Stromal cell of bone marrow (primary cell): ENCODE measurements at places on chromosomes 11 and 22.

GRCh38 chr22:44245438-44245837 is 64.7 kb downstream of the PARVG start:
- DNase-seq: no peak

DNA sequence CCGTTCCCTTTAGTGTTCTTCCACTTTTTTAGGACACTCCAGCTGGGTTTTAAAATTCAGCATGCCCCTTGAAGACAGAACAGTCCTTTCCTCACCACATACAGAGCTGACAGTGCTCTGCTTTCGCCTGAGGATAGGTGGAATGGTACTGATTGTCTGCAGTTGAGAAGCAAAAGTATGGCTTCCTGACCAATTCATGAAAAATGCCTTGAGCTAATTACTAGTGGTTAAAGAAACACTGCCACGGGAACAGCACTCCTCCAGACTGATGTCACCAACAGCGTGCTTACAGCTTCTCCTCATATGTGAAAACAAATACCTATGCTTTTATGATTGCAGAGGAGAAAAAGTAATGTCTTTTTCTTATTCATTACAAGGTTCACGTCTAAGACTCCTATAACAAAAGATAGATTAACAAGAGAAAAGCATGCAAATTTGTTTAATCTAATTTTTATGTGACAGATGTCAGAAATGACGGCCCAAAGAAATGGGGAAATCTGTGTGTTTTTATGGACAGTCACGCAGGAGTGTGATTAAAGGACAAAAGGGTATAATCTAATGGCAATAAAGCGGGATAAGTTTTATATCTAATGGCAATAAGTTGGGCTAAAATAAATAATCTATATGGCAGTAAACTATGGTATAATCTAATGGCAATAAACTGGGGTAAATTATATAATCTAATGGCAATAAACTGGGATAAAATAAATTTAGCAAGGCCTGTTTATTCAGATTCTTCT is 123.4 kb upstream of the ARHGAP42 start:
- no peak for DNase-seq

- no peak for DNase-seq
Observed at GRCh38 chr11:61800331-61801281, 7.9 kb downstream of the FEN1 start.

- DNase-seq: no peak
Observed at GRCh38 chr11:116541460-116541859, 231.3 kb downstream of the BUD13 start.

GRCh38 chr11:10379871-10380568 is 75.0 kb upstream of the AMPD3 start:
- DNase-seq: no peak

- no peak for DNase-seq
Observed at GRCh38 chr11:70662691-70663098, 264.4 kb downstream of the CTTN start.

DNA sequence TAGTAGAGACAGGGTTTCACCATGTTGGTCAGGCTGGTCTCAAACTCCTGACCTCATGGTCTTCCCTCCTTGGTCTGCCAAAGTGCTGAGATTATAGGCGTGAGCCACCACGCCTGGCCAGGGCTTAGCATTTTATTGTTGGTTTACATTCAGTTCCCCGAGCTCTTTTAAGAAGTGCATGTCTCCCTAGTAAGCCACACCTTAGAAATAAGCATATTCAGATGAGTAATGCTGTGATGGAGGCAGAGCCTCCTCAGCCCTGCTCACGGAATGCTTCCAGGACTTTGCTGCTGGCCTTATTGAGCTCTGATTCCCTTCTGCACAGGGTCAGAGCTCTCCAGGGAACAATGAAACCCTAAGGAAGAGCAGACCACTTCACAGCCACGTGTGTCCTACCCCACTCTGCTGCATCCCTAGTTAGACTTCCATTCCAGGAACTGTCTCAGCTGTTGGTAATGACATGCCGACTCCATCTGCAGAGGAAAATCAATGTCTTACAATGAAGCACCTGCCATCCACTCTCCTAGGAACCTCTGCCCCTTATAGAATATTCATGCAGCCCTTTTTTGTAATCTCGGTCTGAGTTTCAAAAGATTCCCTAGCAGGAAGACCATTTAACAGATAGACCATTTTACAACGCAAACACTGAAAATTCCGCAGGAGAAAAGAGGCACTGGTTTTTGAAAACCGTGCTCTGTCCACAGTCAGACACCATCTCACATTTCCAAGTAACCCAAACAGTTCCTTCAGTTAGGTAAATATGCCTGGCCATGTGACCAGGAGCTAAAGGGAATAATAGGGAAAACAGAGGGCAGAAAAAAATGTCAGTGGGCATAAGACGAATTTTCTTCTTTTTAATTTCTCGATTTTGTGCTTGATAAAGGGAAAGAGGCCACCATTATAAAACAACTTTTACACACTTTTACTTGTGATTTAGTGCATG is 1.7 kb upstream of the JAM3 start:
- DNase-seq: no peak

DNA sequence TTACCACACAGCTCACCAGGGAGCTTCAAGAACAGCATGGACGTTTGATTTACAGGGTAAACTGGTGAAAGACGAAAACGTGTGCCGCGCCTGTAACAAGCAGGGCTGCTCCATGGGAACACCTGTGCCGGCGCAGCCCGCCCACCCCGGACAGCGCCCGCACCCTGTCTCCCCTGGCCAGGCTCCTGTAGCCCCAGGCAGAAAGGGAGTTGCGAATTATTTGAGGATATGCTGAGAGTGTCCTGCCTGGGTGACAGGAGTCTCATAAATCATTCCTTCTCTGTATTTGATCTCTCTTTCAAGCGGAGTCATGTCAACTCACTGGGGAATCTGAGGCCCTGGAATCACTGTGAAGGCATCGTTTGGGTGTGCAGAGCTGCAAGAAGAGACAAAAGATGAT is 804.3 kb downstream of the OPCML start:
- DNase-seq: no peak

DNA sequence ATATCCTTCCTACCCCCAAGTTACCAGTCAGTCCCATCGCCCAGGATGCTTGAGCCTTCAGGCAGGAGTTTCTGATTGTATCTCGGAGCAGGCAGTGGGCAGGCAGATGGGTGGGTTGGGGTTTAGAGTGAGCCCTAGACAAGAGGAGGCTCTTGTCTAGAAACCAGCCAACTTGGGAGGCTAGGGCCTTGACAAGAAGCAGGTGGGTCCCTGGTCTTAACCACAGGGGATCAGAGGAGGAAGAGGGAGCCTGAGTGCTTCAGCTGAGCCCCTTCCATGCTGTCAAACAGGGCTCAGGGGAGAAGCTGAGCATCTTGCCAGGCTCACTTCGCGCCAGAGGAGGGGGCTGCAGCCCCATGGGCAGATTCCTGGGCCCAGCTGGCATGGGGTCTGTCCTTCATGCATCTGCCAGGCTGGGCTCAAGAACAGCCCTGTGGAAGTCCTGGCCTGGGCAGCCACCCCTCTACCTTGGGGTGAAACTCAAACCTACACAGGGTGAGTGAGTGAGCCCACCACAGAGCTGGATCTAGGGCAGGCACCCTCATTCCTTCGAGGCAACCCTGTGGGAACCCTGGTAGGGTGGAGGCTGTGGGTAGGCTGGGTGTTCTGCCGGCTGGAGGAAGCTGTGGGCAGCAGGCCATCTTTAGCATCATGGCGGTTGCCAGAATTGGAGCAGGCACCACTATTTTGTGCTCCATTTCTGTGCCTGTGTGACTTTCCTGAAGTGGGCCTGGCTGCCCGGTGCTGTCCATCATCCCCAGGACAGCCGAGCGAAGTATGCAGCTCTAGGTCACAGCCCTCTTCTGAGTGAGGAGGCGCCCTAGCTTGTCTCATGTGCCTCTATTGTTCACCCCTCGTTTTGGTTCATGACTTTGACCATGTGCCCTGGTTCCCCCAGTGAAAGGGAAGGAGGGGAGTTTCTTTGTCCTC is 108.1 kb downstream of the MORC2 start:
- DNase-seq: no peak

- DNase-seq: no peak
Observed at GRCh38 chr11:118240999-118241763, 11.0 kb downstream of the MPZL3 start.

- peak; percentile 2 for DNase-seq
Observed at GRCh38 chr11:90134478-90135003, at the start of gene NAALAD2. TSS of gene NAALAD2 (plus strand) at chr11:90134663. CDS start at chr11:90134759, 96 bp downstream.

DNA sequence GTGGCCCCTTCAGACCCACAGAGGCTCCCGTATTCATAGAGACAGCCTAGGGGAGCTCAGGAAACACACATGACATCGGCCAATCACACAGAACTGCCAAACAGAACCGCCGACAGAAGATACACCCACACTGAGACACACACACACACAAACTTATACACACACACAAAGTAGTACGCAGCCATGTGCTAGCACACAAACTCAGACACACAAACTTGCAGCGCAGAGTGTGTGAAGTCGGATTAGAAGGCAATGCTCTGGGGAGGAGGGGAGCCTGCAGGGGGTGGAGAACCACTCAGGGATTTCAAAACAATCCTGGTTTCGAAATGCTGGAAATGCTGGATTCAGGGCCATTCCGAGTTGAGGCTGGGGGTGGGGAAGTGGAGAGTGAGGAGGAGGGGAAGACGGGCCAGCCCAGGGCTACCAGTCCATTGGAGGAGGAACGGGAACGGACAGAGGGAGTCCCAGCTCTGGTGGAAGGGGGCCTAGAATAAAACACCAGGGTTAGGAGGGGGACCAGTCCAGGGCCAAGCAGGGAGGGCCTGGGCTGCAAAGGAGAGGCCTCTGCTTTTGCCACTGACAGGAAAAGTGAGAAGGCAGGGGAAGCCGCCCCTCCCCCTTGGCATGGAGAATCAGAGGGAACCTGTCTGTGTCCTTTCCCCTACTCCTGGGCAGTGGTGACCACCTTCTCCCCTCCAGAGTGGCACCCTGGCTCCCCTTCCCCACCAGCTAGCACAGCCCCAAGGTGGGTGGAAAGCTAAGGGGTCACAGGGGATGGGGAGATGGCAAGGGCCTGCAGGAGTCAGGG is 4.4 kb downstream of the BCL9L start:
- DNase-seq: peak; percentile 88
